Progenitor cell of endocrine pancreas (in vitro differentiated cells): ENCODE measurements at places on chromosomes 2 and 18.

- DNase-seq = no peak
These were observed 81.4 kb downstream of the SNTG2 start for GRCh38 chr2:1032030-1032429.

- DNase-seq = no peak
These were observed 6.4 kb downstream of the GPR35 start for GRCh38 chr2:240631548-240632305.

DNA sequence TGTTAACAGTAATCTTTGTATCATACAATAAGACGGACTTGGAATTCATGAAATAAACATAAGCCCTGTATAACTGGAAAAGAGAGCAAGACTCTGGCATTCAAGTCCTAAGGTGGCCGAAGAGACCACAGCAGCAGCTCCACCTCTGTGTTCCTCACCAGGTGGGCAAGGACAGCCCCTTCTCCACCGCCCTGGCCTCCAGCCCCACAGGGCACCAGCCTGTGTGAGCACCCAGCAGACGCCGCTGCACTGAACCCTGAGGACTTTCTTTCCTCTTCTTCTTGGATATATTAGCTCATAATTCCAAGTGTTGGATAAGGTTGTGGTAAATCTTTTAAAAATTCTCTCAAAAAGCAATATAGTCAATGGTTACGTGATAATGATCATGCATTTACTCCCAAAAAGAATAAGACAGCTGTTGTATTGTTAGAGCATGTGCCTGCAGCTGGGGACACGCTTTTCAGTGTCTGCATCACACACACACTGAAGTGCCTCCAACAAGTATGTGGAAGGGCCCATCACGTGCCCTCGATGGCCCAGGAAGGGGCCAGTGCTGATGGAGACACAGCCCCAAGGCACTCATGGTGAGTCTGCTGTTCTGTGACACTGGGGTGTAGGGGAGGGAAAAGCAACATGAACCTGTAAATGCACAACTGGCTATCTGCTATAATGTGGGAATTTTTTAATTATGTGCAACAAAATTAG is 26.8 kb downstream of the FAM178B start:
- DNase-seq = no peak

GRCh38 chr2:127464470-127465257 is 46.4 kb downstream of the PROC start:
- DNase-seq = no peak

GRCh38 chr2:234829074-234829455 is 122.8 kb upstream of the SH3BP4 start:
- no peak for DNase-seq

DNA sequence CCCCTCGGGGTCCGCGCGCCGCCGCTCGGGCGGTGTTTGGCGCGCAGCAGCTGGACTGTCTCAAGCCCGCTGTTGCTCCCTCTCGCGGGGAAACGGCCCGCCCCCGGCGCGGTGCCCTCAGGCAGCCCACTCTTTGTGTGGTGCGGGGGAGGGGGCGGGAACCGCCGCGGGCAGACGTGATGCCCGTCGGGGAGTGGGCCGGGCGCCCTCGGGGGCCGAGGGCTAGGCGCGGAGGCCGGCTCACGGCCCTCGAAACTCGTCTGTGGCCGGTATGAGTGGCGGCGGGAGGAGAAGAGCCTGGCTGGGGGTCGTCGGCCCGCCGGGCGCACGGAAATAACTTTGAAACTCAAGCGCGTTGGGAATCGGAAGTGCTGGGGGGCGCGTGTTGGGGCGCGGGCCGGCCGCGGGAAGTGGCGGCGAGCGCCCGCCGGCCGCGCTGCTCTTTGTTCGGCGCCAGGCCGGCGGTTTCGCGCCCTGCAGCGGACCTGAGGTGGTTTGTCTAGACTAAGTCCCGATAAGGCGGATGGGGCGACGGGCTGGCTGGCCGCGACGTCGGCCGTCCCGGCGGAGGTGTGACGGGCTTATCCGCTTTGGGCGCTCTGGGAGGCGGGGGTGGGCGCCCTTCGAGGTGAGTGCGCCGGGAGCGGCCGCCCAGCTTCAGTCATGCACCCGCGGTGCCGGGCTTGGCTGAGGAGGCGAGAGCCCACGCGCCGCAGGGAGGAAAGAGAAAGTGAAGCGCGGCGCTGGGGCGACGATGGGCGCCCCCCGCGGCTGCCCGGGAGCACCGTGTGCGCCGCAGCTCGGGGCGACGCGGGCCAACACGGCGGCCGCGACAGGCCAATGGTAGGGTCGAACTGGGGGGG is 679 bp downstream of the PTMA start:
- DNase-seq = peak; percentile 47

- no peak for DNase-seq
These were observed 65.2 kb downstream of the CCDC195 start for GRCh38 chr2:224650815-224651439.

GRCh38 chr2:102179788-102180686 is 6.8 kb upstream of the IL1RL2 start:
- DNase-seq = no peak

GRCh38 chr2:160241251-160242137 is 41.4 kb upstream of the ITGB6 start:
- no peak for DNase-seq

GRCh38 chr2:196153480-196153879 is 17.9 kb downstream of the STK17B start:
- no peak for DNase-seq

DNA sequence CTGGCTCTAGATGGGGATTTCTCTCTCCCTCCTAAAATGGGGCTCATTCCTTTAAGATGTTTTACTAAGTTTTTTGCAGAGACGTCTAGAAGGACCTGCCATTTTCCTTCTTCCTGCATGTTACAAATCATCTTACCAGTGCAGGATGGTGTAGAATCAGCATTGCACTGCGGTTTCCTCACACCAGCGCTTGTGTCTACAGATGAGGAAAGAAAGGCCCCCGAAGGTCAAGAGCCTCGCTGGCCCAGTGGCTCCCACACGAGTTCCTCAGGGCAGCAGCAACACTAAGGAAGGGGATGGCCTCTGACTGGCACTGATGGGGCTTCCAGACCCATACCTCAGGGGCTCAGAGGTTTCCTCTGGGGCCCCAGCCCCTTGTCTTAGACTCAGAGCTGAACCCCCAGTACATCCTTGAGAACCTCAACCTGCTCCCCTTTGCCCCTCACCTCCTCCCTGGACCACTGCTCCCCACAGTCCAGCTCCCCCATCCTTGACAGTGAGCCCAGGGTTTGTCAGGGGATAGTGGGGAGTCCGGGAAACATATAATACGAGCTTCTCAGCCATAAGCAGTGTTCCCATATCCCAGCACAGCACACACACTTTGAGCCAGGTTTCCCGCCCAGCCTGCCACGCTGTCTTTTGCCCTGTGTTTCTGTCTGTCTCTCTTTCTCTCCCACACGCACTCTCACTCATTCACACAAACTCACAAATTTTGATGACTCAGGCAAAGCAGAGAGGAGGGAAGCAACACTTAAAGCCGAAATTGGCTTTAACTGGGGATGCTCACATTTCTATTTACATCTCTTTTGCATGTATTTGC is 29.4 kb downstream of the ZFP36L2 start:
- no peak for DNase-seq

DNA sequence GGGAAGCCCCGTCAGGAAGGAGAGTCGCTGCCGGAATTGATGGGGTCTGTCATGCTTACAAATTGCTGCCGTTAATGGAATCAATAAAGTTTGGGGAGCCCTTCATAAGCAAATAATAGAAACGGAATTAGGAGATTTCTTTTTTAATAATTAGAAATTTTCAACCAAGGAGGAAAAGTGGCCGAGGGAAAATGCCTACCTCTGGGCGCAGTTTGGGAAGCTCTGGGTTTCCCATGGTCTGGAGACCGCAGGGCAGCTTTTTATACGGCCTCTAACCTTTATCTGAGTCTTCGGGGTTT is 1.3 kb downstream of the EVX2 start:
- no peak for DNase-seq

DNA sequence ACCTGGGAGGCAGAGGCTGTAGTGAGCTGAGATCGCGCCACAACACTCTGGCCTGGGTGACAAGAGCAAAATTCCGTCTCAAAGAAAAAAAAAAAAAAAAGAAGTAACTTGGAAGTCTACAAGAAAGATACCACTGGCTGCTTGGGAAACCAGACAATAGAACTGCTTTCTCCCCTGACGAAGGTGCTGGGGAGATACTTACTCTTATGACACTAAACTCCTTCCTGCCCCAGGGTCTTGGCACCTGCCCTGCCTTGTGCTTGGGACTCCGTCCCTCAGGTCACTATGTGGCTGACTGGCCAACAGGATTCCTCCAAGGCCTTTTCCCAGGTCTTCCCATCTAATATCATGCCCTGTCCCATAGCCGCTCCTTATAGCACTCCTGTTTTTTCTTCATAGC is 30.7 kb downstream of the INPP5D start:
- no peak for DNase-seq

DNA sequence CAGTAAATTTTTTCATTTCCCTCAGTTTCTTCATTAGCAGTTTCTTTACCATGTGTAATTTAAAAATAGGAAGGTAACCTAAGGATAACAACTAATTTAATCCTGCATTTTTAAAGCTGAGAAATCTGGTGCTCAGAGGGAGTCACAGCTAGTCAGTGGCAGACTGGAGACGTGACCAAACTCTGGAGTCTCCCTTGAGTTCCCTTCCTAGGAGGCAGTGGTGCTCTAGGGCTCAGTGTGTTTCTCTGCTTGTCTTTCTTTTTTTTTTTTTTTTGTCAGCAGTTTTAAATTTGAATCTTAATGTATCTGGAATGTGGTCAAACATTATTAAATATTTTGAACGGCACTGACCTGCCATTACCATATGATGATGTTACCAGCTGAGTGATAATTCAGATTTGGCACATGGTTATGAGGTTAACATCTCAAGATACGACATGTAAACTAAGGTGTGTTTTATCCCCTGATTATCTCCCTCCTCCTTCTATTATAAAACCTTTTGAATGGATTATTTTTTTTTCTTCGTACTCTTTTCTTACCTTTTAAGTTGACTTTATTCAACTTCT is 226.2 kb downstream of the GALNT13 start:
- no peak for DNase-seq

DNA sequence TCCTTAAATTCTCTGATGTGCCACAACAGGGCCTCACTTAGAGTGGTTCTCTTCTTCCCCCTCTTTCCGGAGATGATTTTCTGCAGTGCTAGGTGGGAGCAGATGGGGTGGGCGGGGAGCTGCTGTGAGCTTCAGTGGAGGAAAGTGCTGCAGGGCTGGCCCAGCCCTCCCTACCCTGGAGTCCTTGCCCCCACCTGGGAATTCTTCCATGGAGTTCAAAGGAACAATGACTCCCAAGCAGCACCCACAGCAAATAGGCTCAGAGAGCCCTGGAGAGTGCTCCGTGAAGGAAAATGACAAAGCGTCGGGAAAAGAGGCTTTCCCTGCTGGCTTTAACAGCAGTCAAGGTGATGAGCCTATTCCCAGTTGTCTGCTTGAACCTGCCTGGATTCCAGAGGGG is 28.8 kb downstream of the LOXHD1 start:
- no peak for DNase-seq

- no peak for DNase-seq
These were observed 14.5 kb downstream of the EPC2 start for GRCh38 chr2:148658807-148659722.

DNA sequence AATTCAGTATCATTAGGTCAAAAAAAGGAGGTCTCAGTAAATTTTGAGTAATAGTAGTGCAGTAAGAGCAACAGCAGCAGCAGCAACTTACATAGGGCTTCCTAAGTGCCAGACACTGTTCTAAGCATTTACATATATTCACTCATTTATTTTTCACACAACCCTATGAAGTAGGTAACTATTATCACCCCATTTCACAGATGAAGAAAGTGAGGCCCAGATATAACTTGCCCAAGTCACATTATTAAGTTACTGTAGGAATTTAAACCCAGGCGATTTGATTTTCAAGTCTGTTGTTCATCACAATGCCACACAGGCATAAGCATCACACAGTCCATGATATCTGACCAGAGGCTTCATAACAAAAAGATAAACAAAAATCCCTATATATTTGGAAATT is 90.2 kb upstream of the DTNB start:
- no peak for DNase-seq

GRCh38 chr2:42969231-42970150 is 177.1 kb upstream of the HAAO start:
- DNase-seq = no peak

DNA sequence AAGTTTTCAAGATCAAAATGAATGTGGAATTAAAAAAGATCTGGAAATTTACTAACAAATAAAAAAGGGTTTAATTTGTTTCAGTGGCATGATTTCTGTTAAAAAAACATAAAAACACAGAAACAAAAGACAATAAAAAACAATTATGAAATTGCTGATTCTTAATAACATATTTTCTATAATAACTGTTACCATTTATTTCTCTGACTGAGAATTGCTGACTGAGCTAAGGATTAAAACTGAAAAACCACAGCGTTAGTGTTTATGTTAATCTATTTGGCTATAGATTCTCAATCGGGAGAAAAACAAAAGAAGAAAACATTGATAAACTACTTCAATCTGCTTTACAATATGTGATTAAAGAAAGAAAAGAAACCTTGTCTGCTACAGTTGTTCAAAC is 678.6 kb upstream of the ZEB2 start:
- no peak for DNase-seq

GRCh38 chr18:63887424-63887823 is at the start of gene SERPINB2:
Gene SERPINB2 (plus strand): TSS chr18:63887705. CDS start chr18:63891445, 3,740 bp downstream.
- no peak for DNase-seq

DNA sequence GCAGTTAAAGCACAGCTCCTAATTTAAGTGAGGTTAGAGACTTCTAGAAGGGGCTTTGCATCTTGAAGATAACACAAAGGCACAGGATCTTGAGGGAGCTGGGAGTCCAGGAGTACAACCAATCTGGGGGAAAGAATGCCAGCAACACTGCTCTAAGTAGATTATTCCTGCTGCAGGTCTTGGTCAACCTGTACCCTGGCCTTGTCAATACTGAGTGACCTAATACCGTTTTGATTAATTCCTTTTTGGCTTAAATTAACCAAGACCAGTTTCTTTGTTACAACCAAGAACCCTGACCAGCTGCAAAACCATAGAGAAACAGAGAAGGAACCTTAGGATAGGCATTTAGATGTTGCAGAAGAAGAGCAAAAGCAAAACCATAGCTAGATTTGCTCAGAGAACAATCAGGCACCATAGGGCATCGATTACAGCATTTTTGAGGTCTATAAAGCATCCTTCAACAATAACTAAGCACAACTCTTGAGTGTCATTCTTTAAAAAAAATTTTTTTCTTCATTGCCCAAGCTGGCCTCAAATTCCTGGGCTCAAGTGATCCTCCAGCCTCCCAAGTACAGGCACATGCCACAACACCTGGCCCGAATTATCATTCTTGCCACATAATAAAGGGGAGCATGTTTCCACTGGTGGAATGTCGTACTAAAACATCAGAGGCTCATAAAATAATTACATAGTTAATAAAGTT is 6.3 kb downstream of the STARD7 start:
- DNase-seq = no peak

- DNase-seq = no peak
These were observed 76.2 kb upstream of the YWHAQ start for GRCh38 chr2:9707008-9707407.

- no peak for DNase-seq
These were observed 55.1 kb downstream of the MYO7B start for GRCh38 chr2:127590386-127591190.

GRCh38 chr18:3061581-3062312 is 48.8 kb upstream of the LPIN2 start:
- DNase-seq = no peak
